Anterior cingulate cortex (tissue), 58 donors: ENCODE measurements at places on chromosomes 13 and 19.

DNA sequence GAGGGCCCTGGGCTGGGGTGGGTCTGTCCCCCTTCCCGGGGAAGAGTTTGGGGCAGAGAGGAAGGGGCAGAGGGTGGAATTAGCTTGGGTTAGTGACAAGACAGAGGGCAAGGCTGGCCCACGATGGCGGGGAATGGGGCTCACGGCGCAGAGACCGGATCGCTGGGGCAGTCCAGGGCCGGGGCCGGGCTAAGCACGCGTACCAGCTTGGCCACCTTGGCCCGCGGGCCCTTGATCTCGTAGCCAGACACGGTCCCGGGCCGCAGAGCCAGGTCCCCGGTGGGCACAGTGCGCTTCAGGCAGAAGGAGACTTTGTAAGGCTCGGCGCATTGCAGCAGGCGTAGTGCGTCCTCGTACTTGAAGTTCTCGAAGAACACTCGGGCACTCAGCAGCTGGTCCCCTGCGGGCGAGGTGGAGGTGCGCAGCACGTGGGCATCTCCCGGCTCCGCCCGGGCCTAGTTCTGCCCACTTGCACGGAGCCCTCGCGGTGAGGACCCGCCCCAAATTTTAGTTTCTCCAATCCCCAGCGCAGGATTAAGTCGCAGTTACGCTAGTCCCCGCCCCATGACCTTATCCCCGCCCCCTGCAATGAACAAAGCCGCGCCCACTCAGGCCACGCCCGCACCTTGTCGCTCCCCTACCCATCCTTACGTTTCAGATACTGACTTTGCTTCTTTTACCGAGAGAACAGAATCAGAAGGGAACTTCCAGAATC, 8.6 kb upstream of the HIPK4 start:
- DNase-seq: no peak

DNA sequence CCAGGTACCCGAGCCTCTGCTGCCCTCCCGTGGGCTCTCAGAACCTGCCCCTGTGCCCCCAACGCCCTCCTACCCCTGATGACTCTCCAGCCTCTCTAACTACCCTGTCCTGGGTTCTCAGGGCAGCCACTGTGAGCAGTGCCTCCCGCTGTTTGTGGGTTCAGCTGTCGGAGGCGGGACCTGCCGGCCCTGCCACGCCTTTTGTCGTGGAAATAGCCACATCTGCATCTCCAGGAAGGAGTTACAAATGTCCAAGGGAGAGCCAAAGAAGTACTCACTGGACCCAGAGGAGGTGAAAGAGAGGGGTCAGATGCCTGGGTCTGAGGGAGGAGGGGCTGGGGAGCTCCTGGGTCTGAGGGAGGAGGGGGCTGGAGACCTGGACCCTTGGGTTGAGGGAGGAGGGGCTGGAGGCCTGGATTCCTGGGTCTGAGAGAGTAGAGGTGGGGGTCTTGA, 20.0 kb downstream of the CNFN start:
- DNase-seq: no peak

DNA sequence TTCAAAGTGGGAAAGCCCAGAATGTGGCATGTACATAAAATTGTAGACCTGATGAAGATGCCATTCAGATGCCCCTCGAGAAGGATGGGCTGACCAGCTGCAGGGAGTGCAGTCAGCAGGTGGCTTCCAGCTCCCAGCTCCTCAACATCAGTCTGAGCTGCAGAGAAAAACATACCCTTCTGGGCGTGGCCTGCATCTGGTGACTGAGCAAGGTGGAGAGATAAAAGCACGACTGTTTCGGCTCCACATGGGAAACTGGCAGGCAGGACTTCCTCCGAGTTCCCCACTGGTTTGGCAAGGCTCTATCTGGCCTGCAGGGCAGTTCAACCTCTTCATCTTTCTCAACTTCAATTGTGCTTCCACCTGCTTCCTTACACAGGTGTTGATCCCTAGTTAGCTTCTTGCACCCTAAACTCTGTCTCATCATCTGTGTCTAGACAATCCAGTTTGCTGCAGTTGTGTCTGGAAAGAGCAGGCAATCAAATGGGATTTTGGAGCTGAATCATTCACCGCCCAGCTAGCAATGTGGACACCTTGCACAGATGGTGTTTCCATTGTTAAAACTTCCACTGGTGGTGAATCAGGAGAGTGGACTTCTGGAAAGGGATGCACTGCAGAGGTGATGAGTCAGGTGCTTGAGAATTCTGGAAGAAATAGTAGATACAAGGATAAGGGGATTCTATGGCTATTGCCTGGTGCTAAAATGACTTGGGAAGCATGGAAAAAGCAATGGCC, 56.8 kb downstream of the POLR1D start:
- no peak for DNase-seq

DNA sequence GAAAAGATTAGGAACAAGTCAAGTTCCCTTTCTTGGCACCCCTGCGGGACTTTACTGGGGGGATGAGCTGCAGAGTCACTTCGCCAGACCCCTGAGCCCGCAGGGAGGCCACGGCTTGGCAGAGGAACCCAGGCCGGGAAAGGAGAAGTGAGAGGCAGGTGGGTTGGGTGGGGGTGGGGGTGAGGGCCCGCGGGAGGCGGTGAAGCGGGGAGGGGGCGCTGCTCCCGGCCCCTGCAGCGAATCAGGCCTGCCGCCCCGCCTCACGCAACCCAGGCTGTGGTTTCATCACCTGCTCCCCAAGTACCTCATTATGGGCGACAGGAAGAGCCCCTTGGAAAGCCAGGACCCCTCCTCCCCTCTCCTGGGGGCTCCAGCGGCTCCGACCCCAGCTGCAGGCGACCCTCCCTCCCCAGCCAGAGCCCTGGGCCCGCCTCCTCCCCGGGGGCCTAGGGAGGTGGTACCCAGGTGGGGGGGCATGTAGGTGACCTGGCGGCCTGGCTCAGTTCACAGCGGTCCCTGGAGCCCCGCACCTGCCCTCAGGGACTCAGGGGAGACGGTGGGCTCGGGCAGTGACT, 9.5 kb downstream of the MEF2B start:
- DNase-seq: no peak

DNA sequence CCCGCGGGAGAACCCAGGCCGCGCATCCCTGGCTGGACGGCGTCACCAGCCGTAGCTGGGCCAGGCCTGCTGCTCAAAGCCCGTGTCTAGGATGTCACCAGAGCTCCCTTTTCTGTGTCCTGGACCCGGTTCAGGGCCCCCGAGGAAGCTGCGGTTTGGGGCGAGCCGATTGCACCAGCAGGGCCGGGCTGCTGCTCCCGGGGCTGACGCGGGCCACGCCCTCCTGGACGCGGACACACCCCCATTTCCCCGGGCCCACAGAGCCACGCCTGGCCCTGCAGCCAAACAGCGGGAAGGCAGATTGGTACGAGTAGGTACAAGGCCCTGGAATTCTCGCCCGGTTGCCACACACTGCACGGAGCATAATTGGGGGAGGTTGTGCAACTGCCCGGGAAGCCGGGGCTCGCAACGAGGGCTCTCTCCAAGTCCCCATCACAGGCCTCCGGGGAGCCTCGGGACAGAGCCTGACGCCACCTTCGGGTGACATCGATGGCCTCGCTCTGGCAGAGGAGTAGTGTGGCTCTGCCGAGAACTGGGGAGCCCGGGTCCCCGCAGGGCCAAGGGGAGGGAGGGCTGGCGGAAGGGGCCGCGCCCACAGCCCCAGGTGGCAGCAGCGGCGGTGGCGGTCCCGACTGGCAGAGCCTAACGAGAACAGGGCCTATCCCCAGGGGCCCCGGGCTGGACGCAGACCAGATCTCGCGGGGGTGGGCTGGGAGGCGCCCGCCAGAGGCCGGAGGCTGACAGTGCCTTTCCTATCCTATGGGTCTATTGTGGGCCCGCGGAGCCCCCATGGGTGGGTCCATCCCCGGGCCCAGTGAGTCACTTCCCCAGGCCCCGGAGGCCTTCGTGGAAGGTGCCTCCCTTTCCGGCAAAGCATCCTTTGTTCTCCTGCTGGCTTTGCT, 23.5 kb downstream of the KCTD15 start:
- no peak for DNase-seq

- no peak for DNase-seq
These were observed 764 bp downstream of the CLEC11A start for GRCh38 chr19:50723735-50724521.

DNA sequence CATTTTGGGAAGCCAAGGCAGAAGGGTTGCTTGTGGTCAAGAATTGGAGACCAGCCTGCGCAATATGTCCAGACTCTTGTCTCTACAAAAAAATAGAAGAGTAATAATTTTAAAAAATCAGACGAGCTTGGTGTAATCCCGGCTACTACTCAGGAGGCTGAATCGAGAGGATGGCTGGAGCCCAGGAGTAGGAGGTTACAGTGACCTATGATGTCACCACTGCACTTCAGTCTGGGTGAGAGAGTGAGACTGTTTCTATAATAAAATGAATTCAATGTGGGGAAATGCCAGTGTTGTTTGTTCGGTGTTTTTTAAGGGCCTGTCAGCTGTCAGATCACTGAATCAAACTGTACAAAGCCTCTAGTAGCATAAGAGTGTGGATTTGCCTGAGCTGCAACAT, 1.2 kb upstream of the FBXL3 start:
- DNase-seq: no peak

- DNase-seq: no peak
These were observed 10.9 kb downstream of the SLC46A3 start for GRCh38 chr13:28707629-28708427.

- peak; percentile 43 for DNase-seq
These were observed 539 bp downstream of the PLD3 start for GRCh38 chr19:40348961-40349507.

DNA sequence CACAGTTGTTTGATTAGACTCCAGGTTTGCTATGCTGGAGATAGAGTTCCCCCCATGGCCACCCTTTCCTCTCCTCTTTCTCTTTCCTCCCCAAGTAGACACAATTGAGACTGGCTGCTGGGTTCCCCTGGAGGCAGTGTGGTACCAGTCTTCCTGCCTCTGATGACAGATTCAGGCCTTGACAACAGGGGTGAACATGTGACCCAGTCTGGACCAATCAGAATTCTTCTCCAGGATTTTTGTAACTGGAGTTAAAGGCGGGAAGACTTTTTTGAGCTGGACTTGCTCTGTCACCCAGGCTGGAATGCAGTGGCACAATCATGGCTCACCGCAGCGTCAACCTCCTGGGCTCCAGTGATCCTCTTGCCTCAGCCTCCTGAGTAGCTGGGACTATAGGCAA, 48.7 kb downstream of the CCNE1 start:
- DNase-seq: no peak

DNA sequence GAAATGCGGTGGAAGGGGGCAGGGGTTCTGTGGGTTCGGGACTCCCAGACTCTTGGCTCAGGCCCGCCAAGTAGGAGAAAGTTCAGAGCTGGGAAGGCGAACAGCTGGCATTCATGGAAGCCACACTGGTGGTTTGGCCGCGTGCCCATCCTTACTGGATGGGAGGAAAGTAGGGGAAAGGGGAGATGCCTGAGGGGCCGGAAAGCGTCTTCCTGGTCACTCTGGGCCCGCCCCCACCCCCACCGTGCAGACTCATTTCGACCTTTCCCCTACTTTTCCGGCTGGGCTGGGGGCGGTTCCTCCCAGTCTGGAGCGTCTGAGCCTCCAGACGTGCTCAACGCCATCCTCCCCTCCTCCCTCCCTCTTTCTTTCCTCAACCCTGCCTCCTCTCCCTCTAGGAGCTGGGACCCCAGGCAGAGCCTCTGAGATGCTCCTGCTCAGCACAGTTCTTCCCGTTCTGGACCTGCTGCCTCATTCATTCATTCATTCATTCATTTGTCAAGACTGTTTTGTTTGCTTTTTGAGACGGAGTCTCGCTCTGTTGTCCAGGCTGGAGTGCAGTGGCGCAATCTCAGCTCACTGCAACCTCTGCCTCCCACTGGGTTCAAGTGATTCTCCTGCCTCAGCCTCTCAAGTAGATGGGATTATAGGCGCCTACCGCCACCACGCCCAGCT, 3.5 kb downstream of the ANGPTL4 start:
- peak; percentile 67 for DNase-seq

DNA sequence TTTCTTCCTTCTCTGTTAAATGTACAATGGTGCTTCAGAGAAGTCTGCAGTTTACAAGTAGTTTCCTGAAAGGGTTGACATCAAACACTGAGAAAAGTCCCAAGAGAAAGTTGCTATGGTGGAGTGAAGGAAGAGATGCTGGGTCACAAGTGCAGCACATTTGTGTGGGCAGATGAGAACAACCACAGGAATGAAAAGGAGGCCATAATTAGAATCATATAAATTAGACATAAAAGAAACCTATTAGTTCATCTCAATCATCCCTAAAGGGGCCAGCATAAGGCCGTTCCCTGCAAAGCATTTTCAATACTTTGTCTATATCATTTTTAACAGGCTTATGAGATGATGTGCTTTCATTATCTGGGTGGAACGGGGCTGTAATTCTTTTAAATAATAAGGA, 359.2 kb downstream of the IRS2 start:
- DNase-seq: no peak

GRCh38 chr13:62524061-62524460, 1108.4 kb upstream of the PCDH20 start:
- DNase-seq: no peak

GRCh38 chr19:53007200-53007599, 6.5 kb upstream of the ERVV-1 start:
- DNase-seq: no peak

- no peak for DNase-seq
These were observed 24.1 kb downstream of the PBX4 start for GRCh38 chr19:19594381-19594780.

GRCh38 chr19:49390131-49390928, 2.3 kb downstream of the KASH5 start:
- DNase-seq: no peak

DNA sequence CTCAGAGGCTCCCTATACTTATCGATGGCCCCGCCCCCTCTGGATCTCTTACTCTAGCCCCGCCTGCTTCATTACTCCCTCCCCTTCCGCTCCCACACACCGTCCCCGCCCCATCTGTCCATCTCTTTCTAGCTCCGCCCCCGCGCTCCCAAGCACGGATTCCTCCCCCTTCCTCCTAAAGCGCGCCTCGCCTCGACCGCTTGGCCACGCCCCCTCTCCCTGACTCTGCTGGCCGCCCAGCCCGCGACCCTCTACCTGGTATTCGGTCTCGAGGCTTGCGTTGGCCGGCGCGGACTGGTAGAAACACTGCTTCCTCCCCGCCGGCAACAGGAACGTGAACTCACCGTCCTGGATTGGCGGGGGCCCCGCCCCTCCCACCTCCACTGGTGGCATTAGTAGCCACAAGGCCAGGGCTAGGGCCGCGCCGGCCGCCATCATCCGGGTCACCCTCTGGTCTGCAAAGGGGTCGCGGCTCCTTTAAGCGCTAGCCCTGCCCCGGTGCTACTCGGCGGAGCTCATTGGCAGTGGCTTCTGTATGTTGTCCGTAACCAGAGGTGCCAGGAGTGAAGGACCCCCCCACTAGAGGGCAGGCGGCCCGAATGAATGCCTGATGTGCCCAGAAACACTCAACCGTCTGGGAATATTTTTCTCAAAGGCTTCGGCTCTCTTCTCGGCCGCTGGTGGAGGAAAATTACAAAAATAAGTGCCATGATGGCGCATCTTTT, at the start of gene TMED1:
TSS of gene TMED1 (minus strand) at position 459 of the 725 bp plus-strand sequence. CDS start at position 438, 21 bp downstream.
- peak; percentile 89 for DNase-seq

- DNase-seq: no peak
These were observed 3.2 kb downstream of the TMIGD2 start for GRCh38 chr19:4298810-4299550.

- DNase-seq: no peak
These were observed 1851.7 kb downstream of the PCDH9 start for GRCh38 chr13:65378484-65378883.

GRCh38 chr19:8064911-8065874, 12.6 kb downstream of the CCL25 start:
- DNase-seq: peak; percentile 4
